Stimulated activated CD4-positive, alpha-beta T cell treated with anti-CD3 and anti-CD28 coated beads, TNF-alpha, amount 100 ng/mL, for 24 hours (primary cell): ENCODE measurements at places on chromosomes 12 and 14.

- DNase-seq: no peak
These were observed 5.2 kb downstream of the TEDC1 start for GRCh38 chr14:105495990-105496830.

DNA sequence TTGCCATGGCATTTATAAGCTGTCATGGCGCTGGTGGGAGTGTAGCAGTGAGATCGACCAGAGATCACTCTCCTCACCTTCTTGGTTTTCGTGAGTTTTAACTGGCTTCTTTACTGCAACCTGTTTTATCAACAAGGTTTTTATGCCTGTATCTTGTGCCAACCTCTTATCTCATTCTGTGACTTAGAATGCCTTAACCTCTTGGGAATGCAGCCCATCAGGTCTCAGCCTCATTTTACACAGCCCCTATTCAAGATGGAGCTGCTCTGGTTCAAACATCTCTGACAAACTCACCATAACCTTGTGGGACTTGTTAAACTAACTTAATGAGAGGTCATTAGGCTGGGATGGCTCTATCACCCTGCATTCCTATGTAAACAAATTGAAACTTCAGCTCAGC, 151.3 kb downstream of the CAND1 start:
- no peak for DNase-seq

DNA sequence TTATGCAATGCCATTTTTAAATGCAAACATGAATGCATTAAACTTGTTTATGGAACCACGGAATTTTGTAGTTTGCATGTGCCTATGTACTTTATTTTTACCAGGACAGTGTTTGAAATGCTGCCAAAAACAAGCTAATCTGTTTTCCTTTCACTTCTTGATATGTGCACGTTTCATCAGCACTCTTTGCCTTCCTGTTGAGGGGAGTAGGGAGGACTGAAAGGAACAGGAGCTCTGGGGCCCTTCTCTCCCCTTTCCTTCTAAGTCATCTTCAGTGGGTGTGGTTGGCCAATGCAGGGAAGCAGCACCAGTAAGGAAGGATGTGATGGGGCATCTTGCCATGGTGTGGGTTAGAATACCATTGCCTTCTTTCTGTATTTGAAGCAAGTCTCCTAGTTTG, 12.1 kb upstream of the PPP4R4 start:
- DNase-seq: no peak

DNA sequence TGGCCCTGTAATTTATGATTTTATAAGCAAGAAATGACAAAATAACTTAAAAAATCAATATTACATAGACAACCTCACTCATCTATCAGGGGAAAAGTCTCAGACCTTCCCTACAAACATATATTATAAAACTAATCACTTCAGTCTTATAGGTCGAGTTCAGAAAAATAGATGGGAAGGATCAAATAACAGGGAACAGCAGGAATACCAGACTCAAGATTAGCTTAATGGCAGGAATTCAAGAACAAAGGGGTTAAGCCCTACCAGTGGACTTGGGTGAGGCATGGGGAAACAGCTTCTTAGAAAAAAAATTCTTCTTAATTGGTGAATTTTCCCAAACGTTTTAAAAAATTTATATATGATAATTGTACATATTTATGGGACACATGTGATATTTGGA, 51.6 kb upstream of the CRY1 start:
- DNase-seq: no peak

DNA sequence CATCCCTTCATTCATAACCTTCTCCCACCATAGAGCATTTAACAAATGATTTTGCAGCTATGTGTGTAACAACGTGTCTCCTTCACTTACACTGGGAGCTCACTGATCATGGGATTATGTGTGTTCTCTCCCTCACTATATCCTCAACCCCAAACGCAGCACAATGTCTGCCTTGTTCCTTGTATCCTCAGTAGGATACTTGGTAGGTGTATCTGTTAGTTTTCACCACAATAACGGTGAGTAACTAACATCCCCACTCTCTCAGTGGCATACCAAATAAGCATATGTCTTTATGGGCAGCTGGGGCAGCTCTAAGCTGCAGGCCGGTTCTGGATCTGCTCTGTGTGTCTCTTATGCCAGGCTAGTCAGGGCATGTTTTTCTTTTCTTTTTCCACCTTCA, 166.7 kb upstream of the PWP1 start:
- DNase-seq: no peak

- no peak for DNase-seq
These were observed 8.2 kb downstream of the MDM2 start for GRCh38 chr12:68815928-68816800.

GRCh38 chr14:77027538-77028383, 747 bp downstream of the IRF2BPL start:
- no peak for DNase-seq

- DNase-seq: no peak
These were observed 52.0 kb upstream of the CCDC63 start for GRCh38 chr12:110794623-110795280.

DNA sequence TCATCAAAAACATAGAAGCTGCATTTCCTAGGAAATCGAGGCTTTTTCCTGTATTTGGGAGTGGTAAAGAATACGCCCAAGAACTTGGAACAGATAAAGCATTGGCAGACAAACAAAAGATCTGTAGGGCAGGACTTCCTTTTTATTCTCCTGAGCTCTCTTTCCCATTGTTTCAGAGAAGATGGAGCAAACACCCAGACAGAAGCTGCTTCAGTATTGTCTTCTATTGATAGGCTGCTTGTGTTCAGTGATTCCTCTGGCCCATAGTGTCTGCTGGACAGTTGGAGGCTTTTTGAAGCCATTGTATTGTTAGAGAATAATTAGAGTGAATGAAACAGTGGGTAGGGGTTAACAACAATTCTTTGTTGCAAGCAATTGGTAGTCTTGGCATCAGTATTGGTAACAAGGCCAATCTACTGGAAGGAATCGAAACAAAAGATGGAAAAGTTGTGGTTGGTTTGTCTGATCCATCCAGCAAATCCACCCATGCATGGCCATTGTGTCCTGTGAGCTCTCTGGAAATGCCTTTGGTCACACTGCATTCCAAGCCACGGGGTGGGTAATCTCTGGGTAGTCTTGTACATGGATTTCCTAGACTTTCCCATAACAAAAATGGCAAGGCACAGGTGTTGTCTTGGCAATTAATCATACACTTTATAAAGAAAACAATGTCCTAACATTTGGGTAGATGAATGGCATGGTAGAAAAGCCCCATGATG, 424.8 kb downstream of the RAD51B start:
- no peak for DNase-seq

GRCh38 chr14:74988131-74988530, 14.6 kb upstream of the EIF2B2 start:
- DNase-seq: no peak

DNA sequence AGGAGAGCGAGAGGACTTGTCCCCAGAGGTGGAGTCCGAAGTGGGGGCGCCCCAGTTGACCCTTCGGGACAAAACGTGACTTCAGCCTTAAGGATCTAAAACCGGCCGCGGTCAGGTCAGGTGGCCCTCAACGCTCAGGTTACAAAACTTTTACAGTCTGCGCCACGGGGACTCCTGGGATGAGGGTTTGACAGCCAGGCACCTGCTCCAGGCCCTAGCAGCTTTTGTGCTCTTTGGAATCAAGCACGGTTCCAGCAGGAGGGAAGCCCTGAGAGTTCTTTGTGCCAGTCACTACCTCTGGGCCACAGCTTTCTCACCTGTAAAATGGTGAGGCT, 337 bp downstream of the ZC2HC1C start:
- DNase-seq: no peak

GRCh38 chr14:100586403-100587085, 673 bp downstream of the BEGAIN start:
- DNase-seq: no peak

- no peak for DNase-seq
These were observed 13.8 kb downstream of the PUS7L start for GRCh38 chr12:43744826-43745225.

DNA sequence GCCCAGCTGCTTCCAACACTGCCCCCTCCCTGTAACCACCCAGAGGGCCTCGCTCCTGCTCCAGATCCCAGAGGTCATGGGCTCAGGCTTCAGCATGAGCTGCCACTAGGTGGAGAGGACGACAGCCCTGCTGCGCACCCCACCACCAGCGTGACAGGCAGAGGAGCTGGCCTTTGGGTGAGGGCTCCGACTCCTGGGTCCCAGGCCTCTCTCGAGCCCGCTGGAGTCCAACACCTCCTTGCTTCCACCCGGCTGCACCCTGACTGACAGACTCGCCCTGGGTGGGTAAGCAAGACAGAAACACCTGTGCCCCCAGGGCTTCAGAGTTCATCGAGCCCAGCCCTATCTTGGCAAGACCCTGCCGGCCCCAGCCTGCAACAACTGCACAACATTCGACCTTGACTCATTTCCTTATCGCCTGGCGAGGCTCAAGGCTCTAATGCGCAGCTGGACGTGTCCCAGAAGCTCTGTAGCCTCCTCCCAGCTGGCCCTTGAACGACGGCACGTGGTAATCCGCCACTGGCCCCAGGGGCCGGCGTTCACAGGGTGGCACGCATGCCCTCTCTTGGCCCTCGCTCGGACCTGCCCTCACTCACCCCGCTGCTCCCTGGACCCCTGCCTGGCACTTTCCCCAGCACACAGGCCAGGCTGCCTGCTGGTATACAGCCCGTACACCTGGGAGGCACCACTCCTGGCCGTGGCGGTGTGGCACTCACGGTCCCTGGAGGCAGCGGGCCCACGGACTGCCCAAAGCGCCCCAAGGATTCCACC, 28.0 kb downstream of the VPS37B start:
- no peak for DNase-seq

DNA sequence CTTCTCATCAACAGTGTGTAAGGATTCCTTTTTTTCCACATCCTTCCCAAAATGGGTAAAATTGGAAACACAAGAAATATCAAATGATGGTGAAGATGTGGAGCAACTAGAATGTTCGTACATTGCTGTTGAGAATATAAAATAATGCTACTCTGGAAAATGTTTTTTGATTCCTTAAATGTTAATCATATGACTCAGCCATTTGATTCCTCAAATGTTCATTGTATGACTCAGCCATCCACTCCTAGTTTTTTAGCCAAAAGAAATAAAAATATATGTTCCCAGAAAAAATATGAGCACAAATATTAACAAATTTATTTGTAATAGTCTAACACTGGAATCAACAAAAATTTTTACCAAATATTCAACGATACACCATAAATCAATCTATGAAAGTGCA, 1108.6 kb downstream of the LRFN5 start:
- no peak for DNase-seq

DNA sequence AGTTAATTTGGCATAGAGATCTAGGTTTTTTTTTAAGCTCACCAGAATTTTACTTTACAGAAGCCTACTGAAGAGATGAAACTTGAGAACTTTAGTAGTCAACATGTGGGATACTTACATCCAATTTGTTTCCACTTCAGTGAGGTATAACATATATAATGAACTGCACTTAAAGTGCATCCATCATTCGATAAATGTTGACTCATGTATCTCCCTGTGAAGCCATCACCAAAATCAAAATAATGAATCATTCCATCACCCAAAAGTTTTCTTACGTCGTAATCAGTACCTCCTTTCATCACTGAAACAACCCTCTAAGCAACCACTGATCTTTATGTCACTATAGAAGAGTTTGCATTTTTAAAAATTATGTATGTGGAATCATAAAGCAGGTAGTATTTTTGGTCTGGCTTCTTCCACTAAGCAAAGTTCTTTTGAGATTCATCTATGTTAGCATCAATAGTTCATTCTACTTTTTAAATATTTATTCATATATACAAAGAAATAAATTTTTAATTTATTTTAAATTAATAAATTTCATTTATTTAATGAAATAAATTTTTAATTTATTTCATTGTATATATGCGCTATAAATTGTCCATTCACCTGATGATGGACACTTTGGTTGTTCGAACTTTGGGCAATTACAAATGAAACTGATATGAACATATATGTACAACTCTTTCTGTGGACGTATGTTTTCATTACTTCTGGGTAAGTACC, 2.0 kb upstream of the CPNE8 start:
- no peak for DNase-seq

DNA sequence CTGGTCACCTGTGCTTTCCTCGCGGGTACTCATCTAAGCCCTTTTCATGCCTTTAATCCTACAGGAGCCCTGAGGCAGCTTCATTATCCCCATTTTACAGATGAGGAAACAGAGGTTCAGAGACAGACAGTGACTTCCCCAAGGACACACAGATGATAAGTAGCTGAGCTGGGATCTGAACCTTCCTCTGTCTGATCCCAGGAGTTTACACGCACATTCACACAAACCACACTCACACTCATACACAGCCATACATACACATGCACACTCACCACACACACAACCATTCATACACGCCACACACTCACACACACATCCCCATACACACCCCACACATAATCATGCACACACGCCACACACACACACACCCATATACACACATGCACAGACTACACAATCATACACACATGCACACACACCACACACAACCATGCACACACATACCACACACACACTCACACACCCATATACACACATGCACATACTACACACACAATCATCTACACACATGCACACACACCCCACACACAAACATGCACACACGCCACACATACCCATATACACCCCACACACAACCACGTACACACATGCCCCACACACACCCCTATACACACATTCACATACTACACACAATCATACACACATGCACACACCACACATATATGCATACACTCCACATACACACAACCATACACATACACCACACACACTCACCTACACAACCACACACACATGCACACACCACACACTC, 2.7 kb downstream of the TMEM119 start:
- no peak for DNase-seq

- DNase-seq: no peak
These were observed 9.6 kb upstream of the HSPB8 start for GRCh38 chr12:119169150-119169549.

DNA sequence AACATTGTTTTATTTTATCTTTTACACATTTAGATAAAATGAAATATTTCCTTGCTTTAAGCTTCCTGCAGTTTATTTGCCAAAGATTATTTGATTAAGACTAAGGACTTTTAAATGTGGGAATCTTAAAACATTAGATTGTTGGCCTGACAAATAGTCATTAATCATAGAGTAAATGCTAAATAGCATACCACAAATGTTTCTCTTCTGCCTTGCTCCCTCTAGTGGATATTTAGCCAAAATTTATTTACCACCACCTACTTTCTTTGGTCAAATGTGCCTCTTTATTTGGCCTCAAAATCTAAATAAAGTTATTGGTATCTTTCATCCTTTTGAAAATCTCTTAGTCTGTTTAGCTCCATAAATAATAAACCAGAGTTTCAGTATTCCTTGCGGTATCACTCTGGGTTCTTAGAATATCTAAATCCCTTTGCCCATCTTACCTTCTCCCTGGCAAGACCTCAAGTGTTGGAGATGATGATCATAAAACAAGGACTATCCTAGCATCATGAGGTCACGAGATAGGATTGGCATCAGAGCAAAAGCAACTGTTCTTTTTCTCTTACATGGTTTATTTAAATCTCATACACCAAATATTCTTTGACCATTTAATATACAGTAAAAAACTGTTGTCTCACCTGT, 150.6 kb upstream of the AEBP2 start:
- DNase-seq: no peak

DNA sequence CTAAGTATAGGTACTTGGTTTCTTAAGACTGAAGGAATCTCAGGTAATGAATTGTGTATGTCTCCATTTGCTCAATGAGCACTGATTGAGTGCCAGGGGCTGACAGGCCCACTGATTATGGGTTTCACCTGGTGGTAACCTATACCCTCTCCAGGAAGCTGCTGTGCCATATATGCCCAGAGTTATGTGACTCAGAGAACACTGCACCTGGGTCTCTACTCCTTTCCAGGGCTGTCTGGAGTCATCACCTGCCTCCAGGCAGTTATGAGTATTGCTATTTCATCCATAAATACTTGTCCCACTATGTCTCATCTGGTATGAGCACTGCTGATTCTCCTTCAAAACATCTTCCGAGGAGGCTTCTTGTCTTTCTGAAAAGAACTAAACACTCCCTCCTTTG, 692.9 kb downstream of the BCL11B start:
- DNase-seq: no peak
